Uterus (tissue), 4 donors: ENCODE measurements at places on chromosomes 2 and 18. TPM values are rescaled to one million over a fixed set of nuclear protein-coding genes. Genes with fewer than 3 reads are reported as not detected.

RTP5 gene
- total RNA-seq: not detected

IL36RN gene
- not detected for total RNA-seq

CHAC2 gene
- total RNA-seq: 3.7 TPM

ACADL gene
- total RNA-seq: 4.4 TPM

DCDC2C gene
- total RNA-seq: not detected

EHD3 gene
- 6.5 TPM for total RNA-seq

CFC1 gene
- total RNA-seq: 0.62 TPM

BCL2 gene
- total RNA-seq: 17.9 TPM
